ENCODE measurements at places on chromosomes 12 and 14.
A peak's percentile ranks its signal among the peaks of the same experiment; 100 is the strongest.

GRCh38 chr12:4273652-4274395 is at the start of gene CCND2:
CCND2 (plus strand) TSS chr12:4273762; CDS start chr12:4274041, 279 bp downstream.
- DNase-seq = peak; percentile 65

DNA sequence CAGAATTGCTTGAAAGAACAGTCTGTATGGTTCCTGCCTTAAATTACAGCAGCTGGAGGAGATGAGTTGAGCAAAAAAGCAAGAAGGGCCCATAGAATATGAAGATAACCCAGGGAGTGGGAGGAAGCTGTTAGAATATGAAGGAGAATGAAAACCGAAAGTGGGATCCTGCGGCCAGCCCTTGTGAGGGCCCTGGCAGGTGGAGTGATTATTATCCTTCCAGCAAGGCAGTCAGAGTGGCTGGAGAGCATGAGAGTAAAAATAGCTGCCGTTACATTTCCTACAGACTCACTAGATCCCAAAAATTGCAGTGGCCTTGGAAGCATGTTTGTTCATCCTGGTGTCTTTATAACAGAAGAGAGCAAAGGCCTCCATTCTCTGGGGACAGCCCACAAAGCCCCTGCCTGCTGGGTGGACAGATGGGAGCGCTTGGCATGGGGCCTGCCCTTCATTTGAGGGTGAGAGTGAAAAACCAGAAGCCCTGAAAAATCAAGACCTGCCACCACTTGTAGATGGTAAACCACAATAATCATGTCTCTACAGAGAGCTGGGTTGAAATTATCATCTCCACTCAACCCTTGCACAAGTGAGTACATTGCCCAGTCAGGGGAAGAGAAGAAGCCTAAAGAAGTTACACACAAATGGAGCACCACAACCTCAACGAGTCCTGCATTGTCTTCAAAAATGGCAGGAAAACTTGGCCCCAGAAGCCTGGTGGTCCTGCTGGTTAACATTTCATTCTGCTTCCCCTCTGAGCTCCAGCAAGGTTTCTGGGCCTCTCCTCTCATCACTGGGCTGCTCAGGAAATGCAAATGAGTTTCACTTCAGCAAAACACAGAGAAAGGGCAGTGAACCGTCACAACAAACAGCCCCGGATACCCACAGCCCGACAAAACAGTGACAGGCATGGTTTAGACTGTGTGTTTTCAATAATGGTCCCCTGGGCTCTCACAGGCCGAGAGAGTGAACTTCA is 20.5 kb downstream of the ZDHHC22 start:
- no peak for DNase-seq

GRCh38 chr12:64682572-64683277 is 72.4 kb downstream of the RASSF3 start:
- DNase-seq = no peak

DNA sequence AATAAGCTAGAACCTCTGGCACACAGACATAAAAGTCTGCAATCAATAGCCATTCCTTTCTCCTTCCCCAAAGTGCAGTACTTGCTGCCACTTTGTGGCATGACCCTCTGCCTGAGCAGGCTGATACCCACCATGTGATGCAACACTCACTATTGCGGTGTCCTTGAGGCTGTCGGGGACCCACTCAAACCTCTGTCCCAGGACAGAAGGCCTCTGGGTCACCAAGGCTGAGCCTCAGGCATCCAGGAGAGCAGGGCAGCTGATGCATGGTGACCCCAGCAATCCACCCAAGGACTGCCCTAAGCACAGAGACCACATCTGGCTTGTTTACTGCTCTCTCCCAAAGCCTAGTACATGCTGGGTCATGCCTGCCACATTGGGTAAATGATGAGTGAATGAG is 114.2 kb downstream of the DPF3 start:
- DNase-seq = no peak

DNA sequence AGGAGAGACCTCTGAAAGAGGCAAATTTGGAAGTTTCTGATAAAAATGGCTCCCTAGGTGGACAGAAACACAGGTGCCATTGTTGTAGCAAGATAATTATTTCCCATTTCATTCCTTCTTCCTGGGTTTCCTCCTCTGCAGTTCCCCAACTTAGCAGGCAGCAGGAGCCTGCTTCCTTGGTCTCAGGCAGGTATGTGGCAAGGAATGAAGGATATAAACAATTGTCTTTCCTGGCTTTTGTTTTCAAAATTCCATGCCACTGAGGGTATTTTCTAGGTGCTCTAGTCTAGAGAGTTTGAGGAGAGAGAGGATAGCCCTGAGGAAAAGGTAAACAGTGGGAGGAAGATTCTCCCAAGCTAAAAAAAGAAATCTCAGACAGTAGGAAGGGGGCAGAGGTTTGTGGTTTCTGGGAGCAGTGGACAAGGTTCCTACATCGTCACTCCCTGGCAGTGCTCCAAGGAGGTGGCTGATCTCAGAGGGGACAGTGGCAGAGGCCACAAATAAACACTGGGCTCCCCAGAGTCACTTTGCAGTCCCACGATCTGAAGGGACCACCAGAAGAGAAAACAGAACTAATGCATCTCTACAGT is 82.6 kb upstream of the IGF1 start:
- no peak for DNase-seq

DNA sequence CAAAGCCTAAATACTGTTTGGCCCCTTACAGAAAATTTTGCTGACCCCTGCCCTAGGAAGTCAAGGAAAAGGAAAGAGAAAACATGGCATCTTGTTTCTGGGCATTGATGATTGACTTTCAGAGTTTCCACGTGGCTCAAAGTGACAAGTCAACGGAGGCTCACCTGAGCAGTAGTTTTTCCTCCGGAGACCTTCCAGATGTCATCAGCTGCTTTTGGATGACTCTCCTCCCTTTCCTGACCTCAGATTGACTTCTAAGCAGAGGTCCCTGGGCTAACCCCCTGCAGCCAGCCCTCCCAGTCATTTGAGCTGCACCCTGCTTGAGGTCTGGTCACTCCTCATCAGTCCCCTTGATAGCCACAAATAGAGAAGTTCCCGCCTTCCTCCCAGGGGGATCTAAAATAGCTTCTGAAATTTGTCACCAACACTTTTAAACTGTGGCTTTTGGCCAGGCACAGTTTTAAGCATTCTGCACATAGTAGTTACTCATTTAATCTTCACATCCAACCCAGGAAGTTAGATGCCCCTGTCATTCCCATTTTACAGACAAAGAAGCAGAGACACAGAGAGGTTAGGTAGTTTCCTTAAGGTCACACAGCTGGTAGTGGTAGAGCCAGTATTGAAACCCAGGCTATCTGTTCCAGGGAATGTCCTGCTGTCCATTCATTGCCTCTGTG is 143.4 kb downstream of the CHST11 start:
- DNase-seq = no peak

DNA sequence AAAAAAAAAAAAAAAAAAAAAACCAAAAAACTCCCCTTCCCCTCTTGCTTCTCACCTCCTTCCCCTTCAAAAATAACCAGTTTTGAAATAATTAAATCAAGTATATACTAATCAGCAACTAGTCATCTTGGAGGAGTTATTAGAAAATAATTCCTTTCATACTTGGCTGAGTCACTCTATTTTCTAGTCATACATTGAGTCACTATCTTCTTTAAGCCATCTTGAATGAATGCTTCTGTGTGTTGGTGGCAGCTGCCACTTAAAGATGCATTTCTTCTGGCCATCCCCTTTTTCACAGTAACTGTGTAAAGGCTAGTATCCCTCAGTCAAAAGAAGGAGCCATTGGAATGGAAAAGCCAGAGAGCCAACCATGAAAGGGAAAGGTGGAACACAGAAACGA is 84.2 kb upstream of the TMEM263 start:
- DNase-seq = no peak

DNA sequence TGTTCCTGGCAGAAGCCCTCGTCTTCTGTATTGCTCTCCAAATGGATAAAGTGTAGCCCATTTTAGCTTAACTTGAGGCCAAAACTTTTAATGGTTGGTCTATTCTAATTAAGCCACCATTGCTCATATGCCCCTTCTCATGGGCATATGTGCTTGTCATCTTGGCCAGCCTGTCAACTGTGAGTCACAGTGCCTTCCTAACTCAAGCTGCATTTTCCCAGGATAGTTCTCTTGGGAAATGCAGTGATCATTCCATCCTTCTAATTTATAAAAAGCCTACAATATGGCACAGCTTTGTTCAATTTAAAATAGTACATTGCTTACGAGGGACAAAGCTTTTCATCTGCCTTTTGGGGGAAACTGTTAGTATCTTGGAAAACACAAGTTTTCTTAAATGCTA is 6.6 kb downstream of the PTHLH start:
- no peak for DNase-seq

GRCh38 chr14:31269634-31270195 is 62.1 kb upstream of the HECTD1 start:
- no peak for DNase-seq

DNA sequence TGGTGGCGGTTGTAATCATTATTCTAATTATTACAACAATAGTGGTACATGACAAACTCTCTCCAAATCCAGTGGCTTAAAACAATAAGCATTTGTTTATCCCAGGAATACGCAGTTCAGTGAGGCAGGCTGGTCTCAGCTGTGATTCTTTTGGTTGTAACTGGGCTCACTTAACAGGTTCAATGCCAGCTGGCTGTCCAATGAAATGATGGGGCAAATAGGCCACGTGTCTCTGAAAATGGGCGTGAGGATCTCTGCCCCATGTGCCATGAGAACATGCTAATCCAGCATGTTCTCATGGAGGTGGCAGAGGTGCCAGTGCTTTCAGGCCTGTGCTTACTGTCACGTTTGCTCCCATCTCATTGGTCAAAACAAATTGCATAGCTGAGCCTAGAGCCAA is 73.1 kb upstream of the CLMN start:
- no peak for DNase-seq

DNA sequence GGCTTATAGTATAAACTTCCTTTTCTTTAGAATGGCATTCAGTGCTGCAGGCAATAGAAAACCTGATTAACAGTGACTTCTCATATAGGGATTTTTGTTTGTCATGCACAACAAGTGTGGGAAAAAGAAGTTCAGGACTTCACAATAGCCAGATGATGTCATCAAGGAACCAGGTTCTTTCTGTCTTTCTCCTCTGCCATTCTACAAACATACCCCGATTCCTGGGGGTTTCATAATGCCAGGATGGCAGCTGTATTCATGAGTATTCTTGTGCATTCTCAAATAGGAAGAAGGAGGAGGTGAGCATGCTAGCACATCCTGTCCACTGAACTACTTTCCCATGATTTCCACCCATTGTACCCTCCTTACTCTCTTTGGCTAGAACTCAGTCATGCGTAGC is 182.7 kb upstream of the EEA1 start:
- no peak for DNase-seq

GRCh38 chr12:99529966-99530365 is 117.6 kb upstream of the GARIN6 start:
- no peak for DNase-seq

DNA sequence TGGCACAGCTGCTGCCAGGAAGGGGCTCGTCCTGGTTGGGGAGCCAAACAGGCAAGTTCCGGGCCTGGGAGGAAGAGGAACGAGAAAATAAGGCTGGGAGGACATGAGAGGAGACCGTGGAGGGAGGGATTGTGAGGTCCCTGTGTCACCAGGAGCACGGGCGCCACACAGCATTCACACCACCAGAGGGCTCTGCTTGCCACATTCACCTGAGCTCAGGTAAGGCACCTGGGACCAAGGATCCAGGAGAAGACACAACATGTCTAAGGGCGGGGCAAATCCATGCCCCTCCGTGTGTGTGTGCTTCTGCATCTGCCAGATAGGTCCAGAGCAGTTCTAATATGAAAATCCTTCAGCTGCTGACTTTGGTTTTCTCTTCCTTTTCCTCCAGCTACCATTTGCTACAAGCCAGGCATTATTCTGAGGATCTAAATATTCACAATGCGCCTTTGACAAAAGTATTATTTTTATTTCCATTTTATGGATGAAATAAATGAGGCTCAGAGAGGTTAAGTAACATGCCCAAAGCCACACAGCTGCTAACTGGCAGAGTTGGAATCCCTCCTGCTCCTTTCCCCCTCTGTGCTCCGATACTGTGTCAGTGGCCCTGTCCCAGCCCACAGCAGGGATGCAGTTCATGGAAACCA is 14.6 kb downstream of the RAPGEF3 start:
- DNase-seq = no peak

DNA sequence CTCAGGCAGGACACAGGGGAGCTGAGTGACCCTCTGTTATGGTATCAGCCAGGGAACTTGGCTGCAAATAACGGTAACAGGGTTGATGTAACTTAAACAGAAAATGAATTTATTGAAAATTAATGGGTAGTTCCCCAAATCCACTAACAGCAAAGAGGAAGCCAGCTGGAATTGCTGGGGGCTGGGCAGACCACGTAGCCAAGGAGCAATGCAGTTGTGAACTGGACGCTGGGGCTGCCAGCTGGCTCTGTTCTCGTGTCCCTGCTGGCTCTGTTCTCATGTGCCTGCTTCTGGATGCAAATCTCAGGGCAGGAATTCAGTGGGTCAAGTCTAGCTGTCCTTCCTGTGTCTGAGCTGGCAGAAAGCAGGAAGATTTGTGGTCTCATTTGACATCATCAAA is 1383.3 kb upstream of the TMEM132C start:
- DNase-seq = no peak

- no peak for DNase-seq
Measured at GRCh38 chr12:66341126-66341525, 38.8 kb downstream of the HELB start.

DNA sequence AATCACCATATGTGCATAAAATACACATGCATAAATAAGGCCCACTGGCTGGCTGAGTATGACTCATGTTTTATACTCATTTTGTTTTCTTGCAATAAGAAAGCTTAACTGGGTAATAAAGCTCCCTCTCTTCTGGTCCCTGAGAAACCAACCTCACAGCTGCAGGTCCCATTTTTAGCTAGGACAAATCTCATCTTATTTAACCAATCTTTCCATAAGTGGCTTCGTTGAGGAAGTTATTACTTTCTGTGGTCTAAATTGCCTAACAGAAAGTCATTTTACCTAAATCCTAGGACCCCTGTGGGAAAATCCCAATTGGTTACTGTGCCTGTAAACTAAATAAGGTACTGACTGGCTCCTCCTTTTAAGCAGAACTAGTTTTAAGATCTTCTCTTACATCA is 232.8 kb upstream of the FBXO33 start:
- no peak for DNase-seq

DNA sequence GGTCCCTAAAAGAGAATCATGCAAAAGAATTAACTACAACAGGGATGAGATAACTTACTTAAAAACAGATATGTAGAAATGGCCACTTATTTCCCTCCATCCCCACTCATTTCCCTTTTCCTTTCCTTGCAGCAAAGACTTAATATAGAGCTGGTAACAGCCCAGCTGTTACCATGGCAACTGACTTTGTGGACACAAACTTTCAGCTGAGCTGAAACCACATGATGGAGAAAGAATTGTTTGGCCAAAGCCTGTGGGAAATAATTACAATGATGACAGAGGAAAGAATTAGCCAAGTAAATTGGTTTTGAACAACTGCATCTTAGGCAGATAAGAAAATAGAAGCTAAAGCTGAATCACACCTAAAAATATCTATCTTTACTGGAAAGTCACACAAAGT is 364.9 kb downstream of the GALC start:
- no peak for DNase-seq

DNA sequence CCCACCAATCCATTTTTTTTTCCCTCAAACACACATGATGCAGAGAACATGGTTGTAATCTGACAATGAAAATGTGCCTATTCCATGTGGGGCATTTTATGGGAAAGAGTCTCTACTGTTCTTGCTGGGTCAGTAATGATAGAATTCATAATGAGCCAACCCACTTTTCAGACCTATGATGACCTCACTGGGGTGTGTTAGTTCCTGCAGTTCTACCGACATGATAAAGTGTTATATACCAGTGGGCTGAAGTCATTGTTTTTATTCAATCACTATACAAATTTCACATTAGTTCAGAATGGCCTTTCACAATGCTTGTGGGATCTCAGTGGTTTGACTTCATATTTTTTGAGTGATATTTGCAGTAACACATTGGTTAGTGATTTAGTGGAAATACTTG is 47.5 kb downstream of the PPFIBP1 start:
- no peak for DNase-seq

Data from stimulated activated CD4-positive, alpha-beta T cell treated with anti-CD3 and anti-CD28 coated beads, TNF-alpha, amount 100 ng/mL, for 4 hours (primary cell).